Stimulated activated CD8-positive, alpha-beta memory T cell treated with anti-CD3 and anti-CD28 coated beads, Interleukin-15, amount 100 ng/mL, for 4 hours (primary cell): ENCODE measurements at places on chromosomes 11 and 22.

- no peak for DNase-seq
Observed at GRCh38 chr22:18970176-18970947, 34.3 kb upstream of the PRODH start.

DNA sequence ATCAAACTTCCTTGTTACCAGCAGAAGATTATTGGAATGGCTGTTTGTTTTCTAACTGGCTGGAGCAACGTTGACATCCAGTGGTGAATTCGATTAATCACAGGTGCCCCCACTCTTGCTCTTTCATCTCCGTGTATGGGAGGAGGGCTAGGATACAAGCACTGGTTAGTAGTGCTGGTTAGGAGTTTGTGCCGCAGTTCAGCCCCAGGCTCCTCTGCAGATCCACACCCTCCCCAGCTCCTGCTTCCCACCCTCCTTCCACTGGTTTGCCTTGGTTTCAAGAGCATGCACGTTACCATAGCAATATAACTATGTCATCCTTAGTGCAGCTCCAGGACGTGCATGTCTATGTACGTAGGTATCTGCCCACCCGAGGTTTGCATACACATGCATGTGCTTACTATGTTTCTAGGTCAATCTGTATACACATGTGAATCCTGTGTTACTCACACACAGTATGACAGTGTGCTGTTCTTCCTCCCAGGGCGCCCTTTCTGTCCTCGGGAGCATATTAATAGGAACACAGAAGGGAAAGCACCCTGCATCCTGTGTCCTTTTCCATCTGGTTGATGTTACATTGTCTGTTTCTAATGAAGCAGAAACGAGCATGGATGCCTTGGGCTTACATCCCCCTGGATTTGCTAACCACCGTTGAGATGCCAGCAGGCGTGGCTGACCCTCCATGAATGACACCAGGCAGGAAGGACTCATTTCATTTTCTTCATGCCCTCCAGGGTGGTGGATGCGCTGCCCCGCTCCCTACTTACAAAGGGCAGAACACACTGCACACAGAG, 539.3 kb downstream of the OPCML start:
- no peak for DNase-seq

- DNase-seq, result no peak
Observed at GRCh38 chr11:23509821-23510220, 649.5 kb upstream of the CCDC179 start.

GRCh38 chr22:38471237-38471636, 3.3 kb downstream of the KDELR3 start:
- no peak for DNase-seq

DNA sequence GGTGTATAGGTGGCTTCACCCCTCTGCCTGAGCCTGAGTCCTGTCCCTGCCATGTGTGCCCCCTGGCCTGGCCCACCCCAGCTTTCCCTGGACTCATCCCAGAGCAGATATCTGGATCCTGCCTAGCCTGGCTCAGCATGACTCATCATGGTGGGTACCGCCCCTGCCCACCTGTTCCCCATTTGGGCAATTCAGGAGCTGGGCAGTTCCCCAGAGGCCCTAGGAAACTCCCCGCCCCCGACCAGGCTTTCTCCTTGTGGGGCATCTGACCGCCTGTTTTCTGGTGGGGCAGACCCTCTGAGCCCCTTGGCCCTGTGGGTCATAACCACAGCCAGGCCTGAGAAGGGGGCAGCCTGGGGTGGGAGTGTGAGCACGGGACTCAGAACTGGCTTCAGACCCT, 4.4 kb downstream of the TSPO start:
- DNase-seq, result no peak

GRCh38 chr11:15113381-15113780, 1.3 kb upstream of the INSC start:
- DNase-seq, result no peak

- DNase-seq, result no peak
Observed at GRCh38 chr11:2992997-2993325, 832 bp upstream of the NAP1L4 start.
